CMK (cell line): ENCODE measurements at places on chromosomes 2 and 18.

DNA sequence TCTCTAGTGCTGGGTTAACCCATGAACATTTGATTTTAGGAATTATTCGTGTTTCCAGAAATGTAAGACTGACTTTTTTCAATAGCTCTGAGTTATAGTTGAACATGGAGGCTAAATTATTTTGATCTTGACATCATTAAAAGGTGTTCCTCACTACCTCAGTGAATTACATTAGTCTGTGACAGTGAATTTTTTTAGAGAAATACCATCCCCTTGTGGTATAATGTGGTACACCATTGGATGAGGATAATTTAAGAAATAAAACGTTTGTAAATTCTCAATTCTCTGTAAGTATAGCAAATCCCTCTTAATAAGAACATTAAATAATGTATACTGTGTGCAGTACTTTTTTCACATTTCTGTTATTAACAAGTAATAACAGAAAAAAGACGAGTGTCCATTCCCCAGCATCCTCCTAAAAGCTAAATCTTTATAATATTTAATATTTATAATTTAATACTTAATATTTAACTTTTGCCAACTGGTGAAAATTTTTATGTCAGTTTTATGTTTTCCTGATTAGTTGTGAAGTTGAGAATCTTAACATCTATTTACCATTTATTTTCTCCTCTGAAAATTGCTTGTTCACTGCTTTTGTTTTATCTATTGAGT, 70.3 kb upstream of the CWC22 start:
- DNase-seq, result no peak

DNA sequence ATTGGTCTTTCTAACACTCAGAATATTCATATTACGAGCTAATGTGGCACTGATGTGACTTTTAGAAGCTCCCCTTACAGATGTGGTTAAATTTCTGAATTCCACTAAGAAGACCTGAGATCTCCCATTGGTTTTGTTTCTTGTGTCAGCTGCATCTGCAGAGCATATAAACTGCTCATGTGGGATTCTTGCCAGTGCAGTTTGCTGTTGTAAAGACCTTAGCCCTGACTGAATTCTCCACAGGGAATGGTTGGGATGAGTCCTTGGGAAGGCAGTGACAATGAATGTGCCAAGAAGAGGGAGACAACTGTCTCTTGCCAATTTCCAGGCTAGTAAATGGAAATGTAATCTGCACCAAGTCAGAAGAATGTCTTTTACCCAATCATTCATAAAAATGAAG, 94.1 kb downstream of the PTPRM start:
- DNase-seq, result no peak

GRCh38 chr2:224611938-224612337, 26.8 kb upstream of the CUL3 start:
- DNase-seq, result no peak

- DNase-seq, result no peak
These were observed 2.8 kb downstream of the RHOB start for GRCh38 chr2:20449501-20450200.

DNA sequence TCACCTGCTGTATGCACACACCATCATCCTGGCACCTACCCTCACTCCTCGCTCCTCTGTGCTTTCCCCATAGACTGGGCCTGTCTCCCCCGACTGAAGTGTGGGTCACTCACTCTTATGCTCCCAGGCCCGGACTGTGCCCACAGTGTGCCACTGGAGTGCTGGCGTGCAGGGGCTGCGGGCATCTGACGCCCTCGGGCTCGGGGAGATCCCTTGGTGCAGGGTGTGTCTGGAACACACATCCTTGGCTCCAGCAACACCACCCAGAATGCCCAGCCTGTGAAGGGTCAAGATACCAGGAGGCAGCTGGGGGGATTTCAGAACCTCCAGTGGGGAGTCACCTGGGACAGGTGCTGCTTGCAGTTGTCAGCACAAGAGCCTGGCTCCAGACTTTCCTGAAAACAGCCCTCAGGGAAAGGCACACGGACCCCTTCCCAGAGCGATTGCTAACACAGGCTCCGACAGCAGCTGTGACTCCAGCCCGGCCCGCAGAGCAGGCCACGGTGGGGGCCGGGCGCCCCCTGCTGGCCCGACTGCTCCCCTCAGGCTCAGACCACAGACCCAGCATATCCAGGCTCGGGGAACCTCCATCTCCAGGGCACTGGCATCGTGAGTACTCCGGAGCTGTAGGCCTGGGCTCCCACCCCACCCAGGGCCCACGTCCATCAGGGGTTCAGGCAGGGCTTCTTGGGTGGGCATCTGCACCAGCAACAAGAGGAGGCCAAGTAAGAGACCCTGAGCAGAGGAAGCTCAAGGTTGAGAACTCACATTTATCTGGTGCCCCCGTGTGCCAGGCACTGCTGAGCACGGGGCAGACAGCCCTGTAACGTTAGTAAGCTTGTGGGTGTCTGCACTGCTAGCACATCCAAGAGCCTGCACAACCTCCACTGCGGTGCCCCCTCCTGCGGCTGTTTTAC, 8.6 kb downstream of the HS1BP3 start:
- no peak for DNase-seq

- no peak for DNase-seq
These were observed 35.3 kb upstream of the GCC2 start for GRCh38 chr2:108413711-108414095.
